ENCODE measurements at places on chromosomes 6 and 20.

GRCh38 chr6:6968731-6969552 lies 138.8 kb upstream of the RREB1 start:
- DNase-seq, result no peak

DNA sequence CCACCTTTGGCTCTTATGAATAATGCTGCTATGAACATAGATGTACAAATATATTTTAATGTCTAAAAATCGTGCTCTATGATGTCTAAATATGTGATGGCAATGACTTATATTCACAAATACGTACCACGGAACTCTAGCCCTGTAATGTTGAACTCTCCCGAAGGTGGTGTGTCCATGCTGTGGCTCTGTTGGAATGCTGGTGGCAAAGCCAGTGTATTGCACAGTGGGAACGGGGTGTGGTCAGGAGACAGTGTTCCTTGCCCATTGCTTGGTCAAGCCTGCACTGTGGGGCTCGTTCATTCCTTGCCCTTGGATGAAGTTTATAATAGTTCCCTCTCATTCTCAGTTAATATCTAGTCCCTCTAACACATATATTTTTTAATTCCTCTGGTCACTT lies 109.6 kb downstream of the MTHFD1L start:
- DNase-seq, result no peak

DNA sequence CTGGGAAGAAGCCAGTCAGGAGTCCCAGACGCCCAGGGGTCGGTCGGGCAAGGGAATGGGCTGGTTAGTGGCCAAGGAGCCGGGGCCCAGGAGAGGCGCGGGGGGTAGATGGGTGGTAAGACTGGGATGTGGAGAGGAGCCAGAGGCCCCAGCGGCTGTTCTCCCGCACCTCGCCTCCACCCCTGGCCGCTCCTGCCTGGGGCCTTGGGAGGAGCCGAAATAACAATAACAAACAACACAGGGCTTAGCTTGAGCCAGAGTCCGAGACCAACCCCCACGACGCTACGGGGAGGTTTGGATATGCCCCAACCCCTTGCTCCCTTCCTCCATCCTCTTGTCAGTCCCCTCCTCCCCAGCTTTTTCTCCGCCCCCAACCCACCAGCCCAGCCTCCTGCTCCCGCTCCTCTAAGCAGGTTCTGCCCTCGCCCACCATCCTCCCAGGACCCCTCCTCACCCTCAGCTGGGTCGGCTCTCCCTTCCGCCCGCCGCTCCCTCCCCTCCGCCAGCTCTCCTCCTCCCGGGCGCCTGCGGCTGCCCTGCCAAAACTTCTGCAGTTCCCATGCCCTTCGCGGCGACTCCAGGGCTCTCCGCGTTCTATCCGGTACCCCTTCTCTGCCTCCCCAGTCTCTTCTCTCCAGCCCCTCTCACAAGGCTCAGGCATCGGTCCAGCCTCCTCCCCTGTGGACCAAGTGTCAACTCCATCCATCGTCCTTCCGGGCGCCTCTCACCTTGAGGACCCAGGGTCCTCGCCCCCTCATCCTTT lies 1.1 kb downstream of the RNF39 start:
- no peak for DNase-seq

GRCh38 chr6:41428336-41428995 lies 93.1 kb downstream of the NCR2 start:
- DNase-seq, result no peak

DNA sequence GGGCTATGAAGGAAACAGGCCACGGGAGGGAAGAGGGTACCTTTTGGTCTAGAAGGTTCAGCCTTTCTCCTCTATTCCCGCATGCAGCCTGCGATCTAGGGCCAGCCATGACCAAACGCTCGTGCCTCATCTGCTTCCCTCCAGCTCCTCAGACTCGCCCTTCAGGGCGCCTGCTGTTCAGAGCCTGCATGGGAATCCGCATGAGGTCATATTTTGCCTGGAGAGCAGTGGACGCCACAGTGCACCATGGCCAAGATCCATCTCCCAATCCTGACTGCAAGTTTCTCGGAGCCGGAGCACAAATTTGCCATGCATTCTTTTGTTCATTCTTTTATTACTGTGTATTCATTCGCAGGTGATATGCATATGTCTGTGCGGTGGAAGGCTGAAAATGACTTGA lies 608.1 kb downstream of the QKI start:
- DNase-seq, result no peak

- DNase-seq, result peak; percentile 9
Observed at GRCh38 chr20:24781418-24781980, 167.6 kb upstream of the CST7 start.

- no peak for DNase-seq
Observed at GRCh38 chr6:39758905-39759605, 33.1 kb upstream of the DAAM2 start.

GRCh38 chr6:87675004-87675681 lies 26.9 kb downstream of the AKIRIN2 start:
- no peak for DNase-seq

- DNase-seq, result no peak
Observed at GRCh38 chr6:33934731-33935270, 131.0 kb upstream of the MLN start.

DNA sequence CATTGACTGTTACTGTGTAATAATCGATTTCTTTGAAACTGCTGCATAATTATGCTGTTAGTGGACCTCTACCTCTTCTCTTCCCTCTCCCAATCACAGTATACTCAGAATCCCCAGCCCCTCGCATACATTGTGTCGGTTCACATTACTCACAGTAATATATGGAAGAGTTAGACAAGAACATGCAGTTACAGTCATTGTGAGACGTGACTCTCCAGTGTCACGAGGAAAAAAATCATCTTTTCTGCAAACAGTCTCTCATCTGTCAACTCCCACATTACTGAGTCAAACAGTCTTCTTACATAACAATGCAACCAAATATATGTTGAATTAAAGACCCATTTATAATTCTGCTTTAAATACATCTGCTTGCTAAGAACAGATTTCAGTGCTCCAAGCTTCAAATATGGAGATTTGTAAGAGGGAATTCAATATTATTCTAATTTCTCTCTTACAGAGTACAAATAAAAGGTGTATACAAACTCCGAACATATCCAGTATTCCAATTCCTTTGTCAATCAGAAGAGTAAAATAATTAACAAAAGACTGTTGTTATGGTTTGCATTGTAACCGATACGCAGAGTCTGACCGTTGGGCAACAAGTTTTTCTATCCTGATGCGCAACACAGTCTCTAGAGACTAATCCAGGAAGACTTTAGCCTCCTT lies 113.3 kb downstream of the TMEM242 start:
- no peak for DNase-seq

DNA sequence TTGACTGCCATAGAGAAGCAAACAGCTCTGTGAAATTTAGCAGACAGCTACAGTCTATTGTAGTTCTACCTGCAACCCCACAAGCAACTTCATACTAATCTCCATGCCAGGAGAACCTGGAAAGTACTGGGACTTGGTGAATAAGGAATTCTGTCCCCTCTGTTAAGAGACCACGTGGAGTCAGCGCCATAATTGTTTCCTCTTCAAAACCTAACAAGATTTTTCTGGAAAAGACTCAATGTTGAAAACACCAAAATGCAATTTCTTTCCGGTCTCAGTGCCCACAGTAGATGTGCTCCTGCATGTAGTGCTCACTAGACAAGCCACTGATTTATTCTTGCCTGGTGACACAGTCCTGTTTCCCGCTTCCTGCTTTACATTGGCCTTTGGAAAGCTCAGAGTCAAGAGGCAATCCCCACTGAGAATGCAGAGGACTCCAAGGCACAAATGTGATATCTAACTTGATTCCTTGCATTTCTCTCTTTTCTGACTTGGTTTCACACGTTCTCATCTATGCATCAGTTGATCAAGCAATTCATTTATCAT lies 268.3 kb downstream of the HIVEP2 start:
- DNase-seq, result no peak

- DNase-seq, result no peak
Observed at GRCh38 chr6:91781946-91782345, 1195.1 kb upstream of the MAP3K7 start.

DNA sequence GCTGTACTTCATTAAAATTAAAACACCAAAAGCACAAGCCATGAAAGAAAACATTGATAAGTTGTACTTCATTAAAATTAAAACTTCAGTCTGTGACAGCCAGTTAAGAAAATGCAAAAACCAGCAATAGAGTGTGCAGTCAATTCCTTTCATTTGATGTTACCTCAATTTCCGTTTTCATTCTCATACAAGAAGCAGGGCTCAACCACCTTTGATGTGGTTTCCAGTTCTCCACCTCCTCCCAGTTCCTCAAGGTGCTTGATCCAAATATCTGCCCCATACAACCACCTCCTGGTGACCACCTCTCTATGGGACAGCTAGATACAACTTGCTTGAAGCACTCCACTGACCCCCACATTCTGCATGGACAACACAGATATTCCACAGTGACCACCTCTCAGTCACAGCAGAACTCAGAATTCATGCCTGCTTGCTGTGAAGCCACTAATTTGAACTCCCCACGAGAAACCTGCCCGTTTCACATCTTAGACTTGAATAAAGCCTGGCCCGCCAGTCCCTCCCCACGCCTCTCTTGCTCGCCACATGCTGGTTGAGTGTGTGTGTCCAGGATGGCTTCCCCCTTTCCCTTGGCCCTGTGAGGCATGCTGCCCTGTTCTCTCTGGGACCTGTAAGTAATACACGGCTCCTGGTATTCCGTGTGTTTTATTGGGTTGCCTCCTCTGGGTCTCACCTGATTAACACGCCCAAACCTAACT lies 66.1 kb downstream of the FAM50B start:
- no peak for DNase-seq

GRCh38 chr6:11313207-11313606 lies 80.7 kb upstream of the NEDD9 start:
- no peak for DNase-seq

DNA sequence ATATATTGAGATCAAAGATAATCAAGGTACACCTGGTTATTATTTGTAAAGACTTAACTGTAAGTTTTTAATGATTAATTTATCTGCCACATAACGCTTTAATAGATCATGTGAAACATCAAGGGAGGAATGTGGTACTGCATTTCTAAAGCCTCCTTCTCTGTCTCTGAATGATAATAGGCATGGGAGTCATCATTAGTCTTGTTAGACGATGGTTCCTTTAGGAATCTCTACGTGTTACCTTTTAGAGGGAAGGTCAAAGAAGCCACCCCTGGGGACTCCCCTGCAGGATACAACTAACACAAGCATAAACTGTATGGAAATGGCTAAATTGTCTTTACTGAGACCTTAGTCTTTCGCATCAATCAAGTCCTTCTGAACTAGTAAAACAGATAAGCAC lies 173.6 kb upstream of the MCHR2 start:
- no peak for DNase-seq

DNA sequence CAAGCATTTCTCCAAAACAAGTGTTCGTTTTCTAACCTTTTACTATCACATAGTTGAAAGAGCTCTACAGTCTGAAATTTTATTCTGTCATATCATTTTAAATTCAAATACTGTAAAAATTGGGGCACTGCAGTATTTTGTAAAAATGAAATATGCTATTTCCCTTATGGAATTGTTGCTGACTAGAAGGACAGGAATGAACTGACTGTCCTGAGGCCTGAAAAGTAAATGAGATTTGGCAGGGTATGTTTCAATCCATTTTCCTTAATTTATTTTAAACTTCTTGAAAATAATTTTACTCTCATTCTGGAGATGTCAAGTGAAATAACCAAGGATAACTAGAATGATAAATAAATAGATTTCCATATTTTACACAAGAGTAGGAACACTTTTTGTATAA lies 11.9 kb upstream of the PNRC1 start:
- no peak for DNase-seq

DNA sequence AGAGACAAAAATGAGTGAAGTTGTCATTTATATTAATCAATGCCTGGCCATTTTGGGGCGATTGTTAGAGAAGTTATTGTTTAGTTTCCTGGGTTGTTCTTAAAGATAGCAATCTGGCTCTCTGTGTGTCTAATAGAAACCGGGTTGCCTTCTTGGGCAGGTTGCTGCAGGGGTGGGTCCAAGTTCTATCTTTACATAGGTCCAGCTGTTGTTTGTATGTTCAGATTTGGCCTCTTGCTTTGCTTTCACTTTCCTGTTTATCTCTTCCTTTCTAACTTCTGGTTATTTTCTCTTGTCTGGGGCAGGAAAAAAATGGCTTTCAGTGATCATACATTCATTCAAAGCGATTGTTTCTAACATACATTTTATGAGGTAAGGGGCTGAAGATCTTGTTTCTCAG lies 128.4 kb upstream of the NOX3 start:
- no peak for DNase-seq

- DNase-seq, result no peak
Observed at GRCh38 chr6:128821116-128821515, 61.8 kb upstream of the LAMA2 start.

DNA sequence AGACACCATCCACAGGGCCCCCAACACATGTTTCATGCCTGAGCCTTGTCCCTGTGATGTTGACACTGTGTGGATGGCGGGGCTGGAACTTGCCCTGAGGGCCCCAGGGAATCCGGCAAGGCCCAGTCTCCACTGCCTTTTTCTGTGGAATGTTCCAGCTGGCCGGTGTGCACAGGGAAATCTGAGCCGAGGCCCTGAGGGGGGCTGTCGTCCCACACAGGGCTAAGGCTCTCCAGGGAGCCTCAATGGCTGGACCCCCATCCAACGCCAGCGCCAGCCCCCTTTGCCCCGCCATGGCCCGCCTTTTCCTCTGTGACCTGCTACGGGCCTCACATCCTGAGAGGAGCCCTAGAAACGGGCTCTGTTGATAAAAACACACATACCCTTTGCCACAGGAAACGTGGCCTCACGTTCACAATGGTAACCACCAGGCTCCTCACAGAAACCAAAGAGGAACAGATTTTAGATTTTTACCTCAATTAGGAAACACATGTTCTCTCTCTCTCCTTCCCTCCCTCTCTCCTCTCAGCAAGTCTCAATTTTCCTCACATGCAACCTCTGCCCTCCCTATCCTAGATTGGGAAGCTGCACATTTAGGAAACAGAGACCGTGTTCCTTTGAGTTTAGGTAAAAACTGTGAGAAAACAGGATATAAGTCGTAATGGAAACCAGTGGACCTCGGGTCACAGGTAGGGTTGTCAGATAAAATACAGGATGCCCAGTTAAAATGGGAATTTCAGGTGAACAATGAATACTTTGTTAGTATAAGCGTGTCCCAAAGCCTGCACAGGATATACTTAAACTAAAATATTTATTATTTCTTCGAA lies 13.7 kb upstream of the ZNF831 start:
- DNase-seq, result no peak

DNA sequence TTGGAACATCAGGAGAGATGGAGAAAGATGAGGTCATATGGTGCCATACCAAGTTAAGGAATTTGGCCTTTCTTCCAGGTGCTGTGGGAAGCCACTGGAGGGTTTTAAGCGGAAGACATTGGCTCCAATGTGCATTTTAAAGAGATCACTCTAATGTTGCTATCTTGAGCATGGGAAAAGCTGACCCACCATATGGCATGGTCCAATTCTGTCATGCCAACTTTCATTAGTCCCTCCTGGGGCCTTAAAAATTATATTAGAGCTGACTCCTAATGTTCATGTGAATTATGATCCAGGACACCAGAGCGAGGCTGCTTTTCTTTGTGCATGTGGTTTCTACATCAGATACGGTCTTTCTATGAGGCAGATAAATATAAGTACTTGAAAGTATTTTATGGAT lies 335.0 kb upstream of the TSHZ2 start:
- DNase-seq, result no peak

Measured in suppressor macrophage treated with lipopolysaccharide for 4 hours (primary cell).